Neural crest cell (in vitro differentiated cells): ENCODE measurements at places on chromosomes 5 and 9.
A peak's percentile ranks its signal among the peaks of the same experiment; 100 is the strongest.

- no peak for DNase-seq
These were observed 224.8 kb upstream of the WWC1 start for GRCh38 chr5:168066536-168067208.

- DNase-seq: no peak
These were observed 95.5 kb upstream of the TAF11L2 start for GRCh38 chr5:17402289-17403121.

- DNase-seq: no peak
These were observed 81.9 kb downstream of the DMRTA1 start for GRCh38 chr9:22528485-22528884.

DNA sequence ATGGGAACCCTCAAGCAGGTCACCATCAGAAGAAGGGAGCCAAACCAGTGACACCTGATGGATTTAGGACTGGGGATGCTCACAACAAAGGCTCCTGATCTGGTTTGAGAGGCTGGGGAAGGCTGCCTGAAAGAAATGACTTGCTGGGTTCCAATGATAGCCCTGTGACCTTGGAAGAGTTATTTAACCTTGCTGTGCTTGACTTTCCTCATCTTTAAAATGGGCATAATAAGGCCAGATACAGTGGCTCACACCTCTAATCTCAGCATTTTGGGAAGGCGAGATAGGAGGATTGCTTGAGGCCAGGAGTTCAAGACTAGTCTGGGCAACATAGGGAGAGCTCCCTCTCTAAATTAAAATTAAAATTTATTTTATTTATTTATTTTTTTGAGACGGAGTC is 63.6 kb upstream of the PSD2 start:
- no peak for DNase-seq

DNA sequence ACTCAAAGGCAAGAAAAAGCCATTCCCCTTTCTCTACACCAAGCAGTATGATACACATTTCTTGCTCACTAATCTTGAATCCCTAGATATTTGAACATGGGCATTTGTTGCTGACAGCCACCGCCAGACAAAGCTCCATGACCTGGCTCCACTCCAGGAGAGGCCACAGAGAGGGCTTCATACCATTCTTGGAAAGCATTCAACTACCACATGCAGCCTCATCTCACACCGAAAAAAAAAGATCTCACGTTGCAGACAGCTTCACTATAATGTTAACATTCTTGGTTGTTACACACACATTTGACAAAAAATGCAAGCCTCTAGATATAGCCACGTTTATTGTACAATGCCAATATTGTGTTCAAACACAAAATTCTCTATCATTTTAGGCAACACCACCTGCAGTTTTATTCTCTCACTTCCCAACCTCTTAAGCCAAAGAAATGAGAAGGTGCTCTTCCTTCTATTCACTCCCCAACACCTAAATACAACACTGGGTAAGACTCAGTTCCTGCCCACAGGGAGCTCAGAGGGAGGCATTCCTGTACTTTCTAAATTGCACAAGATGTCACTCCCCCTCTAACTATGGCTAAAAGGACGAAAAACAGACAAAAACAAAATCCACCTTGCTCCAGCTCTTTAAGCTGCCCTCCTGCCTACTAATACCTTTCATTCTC is 222.4 kb downstream of the TSSK1B start:
- DNase-seq: no peak

DNA sequence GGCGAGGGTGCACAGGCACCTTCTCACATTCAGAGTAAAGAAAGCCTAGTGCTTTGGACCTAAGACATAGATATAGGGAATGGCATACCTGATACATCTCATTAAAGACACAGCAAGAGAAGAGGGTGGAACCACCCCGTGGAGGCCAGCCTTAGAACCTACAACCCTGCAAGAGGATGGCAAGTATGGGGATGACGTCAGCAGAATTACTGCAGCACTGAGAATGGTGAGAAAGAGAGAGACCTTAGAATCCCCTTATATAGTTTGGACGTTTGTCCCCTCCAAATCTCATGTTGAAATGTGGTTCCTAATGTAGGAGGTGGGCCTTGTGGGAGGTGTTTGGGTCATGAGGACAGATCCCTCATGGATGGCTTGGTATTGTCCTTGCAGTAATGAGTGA is 28.2 kb upstream of the ADCY2 start:
- no peak for DNase-seq

DNA sequence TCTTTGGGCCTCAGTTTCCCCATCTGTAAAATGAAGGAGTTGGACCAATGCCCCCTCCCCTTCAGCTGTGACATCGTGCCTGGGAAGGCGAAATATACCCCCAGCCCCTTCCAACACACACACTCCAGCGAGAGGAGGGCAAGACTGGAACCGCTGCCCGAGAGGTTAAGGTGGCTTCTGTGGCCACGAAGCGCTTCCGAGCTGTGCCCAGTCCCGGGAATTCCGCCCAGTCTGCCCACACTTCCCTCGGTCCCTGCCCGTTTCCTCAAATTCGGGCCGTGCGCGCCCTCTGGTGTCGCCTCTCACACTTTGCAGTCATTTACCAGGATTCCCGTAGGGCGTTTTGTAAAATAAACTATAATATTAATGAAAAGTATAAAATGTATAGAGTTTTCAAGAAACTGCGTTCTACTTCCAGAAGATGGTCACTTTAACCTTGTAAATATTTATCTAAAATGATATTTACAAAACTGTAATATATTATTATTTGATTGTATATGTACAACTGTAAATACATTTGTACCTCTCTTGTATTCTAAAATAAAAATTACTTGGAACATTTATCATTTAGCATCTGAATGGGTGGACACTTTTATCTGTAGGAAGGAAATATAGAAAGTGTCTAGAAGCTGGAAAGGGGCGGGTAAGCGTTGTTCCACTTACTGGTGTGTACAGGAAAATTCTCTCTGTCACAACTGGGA is 11.0 kb upstream of the EXOSC2 start:
- peak; percentile 72 for DNase-seq

GRCh38 chr5:19241690-19242089 is 746.3 kb downstream of the CDH18 start:
- DNase-seq: no peak

DNA sequence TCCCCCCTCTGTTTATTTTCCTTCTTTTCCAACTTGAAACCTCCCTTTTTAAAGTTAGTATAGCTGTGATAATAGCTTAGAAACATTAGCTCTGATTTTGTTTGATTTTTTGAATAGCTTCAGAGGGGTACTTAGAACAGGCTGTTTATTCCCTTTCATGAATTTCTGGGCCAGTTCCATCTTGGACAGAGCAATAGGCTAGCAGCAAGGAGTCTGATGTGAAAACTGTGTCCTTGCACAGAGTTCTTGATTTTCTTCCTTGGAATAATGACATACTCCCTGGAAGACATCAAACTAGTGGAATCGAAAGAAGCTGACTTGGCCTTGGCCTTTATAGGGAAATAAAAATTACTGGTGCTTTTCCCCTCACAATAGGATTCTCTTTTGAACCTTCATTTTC is 32.9 kb downstream of the NTRK2 start:
- DNase-seq: no peak
